H9 (cell line): ENCODE measurements at places on chromosomes 7 and 10.
A peak's percentile ranks its signal among the peaks of the same experiment; 100 is the strongest.

DNA sequence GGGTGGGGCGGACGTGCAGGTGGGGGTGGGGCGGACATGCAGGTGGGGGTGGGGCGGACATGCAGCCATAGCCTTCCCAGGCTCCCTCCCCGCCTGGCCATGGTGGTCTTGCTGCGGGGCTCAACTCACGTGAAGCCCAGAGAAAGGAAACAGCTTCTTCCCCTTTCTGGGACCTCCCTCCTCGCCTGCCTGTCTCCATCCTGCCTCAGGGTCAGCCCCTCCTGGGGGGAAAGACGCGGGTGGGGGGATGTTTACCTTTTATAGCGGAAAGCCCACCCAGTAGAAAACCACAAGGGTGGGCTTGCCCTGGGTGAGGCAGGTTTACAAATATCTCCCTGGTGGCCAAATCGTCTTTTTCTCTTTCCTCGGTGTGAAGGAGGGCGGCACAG is 520.0 kb downstream of the GLRX3 start:
- DNase-seq = no peak

- DNase-seq = no peak
Measured at GRCh38 chr7:81534996-81535395, 234.9 kb downstream of the HGF start.

DNA sequence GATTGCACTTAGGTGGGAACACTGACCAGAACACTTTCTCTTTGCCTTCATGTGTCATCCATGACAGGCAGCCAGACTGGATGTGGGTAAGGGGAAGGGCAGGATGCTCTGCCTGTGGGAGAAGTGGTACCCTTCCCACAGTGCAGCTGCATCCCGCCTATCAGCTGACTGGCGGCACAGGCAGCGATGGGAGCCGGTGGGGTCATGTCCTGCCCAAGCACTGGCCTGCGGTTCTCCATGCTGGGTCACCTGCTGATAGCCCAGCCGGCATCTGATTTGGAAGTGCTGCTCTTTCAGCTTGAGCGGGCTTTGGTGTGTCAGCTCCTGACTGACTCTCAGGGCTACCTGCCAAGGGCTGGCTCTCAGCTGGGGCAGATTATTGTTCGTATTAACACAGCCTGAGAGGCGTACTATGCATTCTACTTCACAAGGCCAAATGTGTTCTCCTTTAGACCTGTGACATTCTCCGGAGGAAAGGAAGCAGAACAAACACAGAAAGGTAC is 105.2 kb upstream of the PDLIM1 start:
- DNase-seq = no peak

- no peak for DNase-seq
Measured at GRCh38 chr10:10317151-10317550, 700.5 kb upstream of the CELF2 start.

DNA sequence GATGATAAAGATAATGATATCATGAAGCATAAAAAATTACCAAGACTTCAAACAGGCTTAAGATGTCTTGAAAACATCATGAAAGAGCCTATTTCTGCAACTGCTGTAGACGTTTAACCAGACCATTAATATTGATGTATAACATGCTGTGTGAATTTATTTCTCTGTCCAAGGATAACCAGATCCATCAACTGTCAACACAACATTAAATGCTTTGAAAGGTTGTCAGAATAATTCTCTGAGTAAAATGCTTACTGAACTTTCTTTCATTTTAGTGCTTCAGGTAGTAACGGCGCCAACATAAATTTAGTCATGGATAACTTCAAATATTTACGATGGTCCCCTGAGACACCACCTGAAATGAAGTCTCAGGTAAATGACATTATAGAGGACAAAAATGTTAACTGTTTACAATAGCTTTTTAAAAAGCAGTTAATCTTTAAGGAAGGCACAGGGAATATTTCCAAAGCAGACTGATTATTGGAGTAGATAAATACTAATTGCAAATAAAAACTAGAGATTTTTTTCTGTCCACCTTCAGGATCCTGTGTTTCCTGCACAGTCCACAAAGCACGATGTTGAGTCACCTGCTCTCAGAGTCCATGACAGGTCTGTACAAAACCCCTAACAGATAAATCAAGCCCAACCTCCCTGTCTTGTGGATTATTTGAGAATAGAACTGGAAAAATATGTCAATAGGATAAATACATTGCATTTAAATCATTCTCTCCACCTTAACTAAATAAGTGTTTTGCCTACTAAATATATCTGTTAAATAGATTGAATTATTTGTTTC is 1213.2 kb downstream of the XPNPEP1 start:
- no peak for DNase-seq

- no peak for DNase-seq
Measured at GRCh38 chr7:11540271-11540761, 291.7 kb downstream of the THSD7A start.

DNA sequence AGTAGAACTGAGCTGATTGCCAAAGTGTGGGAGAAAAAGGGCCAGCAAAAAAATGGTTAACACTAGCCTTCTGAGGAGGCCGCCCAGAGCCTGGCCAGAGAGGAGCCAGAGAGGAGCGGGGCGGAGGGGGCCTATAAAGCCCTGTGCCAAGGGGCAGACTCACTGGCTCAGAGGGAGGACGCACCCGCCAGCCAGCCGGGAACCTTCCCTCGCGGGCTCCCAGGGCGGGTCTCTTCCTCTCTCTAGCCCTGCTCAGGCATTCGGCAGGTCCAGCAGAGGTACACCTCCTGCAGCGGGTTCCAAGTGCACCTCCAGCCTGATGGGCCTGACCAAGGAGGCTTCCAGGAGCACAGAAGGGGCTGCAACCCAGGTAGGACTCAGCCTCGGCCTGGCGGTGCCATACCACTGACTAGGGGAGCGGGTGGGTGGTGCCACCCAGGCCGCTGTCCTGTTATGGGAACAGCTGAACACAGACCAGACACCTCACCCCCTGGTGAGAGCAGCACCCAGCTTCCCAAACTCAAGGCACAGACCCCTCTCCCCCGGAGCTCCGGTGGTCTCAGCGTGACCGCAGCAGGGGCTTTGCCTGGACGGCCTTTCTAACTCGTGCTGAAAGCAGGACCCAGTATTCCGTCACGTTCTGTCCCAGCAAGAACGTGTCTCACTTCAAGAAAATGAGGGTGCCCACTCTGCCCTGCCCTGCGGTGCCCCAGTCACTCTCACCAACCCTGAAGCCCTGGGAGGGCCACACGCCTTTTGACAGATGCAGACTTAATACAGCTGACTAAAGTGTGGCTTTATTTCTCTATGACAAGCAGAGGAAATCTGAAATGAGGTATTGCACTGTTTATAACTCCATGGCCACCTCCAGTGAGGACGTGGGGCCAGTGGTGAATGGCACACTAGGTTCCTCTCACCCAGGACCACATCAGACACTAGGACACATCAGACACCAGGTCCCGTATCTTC is at the start of gene GPER1:
Gene GPER1 (plus strand): TSS at position 162 of the 969 bp plus-strand sequence. CDS start 3,616 bp downstream, outside the sequence.
- peak; percentile 60 for DNase-seq

DNA sequence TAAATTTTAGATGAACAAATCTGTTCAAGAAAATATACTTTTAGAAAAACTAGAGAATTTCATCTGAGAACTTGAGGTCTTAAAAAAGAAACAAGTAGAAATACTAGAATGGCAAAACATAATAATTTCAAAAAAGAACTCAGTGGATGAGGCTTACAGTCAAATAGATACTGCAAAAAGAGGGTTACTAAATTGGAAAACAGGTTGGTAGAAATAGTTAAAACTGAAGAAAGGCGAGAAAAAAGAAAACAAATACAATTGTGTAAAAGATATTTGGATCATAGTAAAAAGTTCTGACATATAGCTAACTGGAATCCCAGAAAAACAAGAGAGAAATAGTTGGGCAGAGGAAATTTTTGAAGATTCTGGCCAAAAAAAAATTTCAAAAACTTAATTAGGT is 117.6 kb downstream of the HGF start:
- DNase-seq = no peak

DNA sequence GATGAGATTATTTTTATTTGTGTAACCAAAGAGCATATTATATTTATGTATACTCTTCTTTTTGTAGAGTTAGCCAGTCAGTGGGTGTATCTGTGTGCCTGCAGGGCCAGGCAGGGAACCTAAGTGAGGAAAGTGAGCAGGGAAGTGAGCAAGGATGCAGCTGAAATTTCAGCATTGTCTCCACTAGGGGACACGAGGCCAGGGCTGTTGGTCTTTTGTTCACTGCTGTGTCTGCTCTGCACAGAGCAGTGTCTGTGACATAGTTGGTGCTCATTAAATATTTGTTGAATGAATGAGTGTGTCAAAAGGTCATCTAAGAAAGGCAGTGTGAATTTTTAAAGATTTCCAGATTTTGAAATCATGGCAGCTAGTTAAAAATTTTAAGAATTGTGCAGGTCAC is 51.8 kb downstream of the SUGCT start:
- DNase-seq = peak; percentile 31

- DNase-seq = no peak
Measured at GRCh38 chr10:49552277-49552676, 13.4 kb upstream of the ERCC6 start.

DNA sequence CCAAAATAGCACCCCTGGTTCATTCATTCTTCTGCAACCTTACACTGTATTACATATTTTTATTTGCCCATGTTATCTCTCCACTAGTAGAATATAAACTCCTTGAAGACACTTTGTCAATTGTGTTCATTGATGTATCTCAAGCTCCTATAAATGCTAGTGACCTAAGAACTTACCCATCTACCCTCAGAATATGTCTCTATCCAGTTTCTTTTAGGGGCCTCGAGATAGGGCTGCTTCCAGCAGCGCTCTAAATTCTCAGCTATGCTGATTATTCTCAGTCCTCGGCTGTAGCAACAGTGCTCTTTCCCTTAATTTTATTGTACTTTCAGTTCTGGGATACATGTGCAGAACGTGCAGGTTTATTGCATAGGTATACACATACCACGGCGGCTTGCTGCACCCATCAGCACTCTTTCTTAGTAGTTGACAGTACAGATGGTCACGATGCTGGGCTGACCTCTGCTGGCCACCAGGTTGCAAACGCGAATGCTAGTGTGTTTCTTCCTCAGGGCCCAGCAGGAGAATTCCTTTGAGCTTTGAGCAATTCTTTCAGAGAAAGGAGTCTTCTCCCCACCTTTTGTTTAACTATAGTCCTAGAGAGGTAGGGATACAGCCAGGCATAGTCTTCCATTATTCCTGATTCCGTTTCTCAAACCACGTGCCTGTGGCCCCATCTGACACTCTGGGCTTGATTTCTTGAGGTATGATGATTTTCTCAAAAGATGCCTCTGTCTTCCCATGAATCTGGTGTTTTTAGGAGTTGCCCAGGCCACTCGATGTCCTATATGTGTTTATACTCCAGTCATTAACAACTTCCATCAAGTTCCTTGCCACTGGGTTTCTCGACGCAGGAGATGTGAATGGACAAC is 49.1 kb upstream of the CDC14C start:
- DNase-seq = peak; percentile 73

- DNase-seq = no peak
Measured at GRCh38 chr7:56105508-56105907, 768 bp downstream of the CHCHD2 start.

GRCh38 chr10:17578603-17579002 is 38.6 kb downstream of the HACD1 start:
- no peak for DNase-seq

DNA sequence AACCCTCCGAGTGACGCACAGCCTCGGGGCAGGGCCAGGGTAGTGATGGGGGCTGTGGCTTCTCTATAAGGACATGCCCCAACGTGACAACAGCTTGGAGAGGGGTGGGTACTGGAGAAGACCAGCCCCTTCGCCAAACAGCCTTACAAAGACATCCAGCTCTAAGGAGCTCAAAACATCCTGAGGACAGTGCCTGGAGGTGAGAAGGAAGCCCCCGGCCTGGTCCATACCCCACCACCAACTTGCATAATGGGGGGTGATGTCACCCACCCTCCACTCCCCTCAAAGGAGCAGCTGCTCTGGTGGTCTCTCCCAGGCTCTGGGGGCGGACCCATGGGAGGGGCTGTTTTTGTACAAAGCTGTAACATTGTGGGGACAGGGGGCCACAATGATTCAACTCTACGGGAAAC is 15.1 kb downstream of the PRSS2 start:
- peak; percentile 45 for DNase-seq

GRCh38 chr7:115533785-115534184 is 496.8 kb downstream of the TFEC start:
- DNase-seq = no peak

- DNase-seq = no peak
Measured at GRCh38 chr7:125465527-125465926, 535.9 kb upstream of the POT1 start.

DNA sequence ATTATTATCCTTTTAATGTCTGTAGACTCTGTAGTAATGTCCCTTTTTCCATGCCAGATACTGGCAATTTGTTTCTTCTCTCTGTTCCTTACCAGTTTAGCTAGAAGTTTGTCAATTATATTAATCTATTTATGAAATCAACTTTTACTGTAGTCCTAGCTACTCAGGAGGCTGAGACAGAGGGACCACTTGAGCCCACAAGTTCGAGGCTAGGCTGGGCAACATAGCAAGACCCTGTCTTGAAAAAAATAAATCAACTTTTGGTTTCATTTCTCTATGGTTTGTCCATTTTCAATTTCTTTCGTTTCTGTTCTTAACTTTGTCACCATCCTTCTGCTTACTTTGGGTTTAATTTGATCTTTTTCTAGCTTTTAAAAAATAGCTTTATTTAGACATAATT is 42.5 kb upstream of the PLA2G12B start:
- no peak for DNase-seq

DNA sequence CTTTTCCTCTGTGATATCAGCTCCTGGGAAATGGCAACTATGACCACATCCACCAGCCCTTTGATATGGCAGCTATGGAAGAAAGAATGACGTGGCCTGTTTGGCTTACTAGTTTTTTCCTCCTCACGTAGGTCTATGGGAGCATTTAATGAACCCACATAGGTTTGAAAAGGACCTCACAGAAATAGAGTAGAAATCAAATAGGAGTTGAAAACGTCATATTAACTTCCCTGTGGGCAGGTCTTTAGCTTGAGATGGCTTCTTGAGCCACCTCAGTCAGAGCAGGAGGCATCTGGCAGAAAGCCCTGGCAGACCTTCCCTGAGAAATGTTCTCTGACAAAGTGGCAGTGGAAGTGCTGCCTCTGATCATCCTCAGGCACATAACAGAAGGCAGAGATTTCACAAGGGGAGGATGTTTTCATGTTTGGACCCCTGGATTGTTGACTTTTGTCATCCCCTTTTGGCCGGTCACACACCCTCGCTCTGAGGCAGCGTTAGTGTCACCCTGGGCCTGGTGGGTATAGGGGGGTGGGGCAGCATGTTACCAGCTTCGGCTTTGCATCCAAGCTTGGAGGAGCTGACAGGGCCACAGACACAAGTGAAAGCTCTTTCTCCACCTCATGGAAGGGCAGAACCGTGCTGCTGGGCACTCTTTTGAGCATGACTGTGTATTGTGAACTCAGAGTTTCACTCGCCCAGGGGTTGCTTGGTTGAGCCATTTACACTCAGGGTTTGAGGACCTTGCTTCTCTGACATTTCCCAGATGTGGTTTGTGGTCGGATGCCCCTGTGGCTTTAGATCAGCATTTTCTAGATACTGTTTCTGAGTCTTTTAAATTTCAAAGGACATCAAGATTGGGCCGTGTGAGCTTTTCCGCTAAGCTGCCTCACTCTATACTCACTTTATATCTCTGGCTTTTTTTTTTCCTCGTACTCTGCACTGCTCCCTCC is 184.2 kb downstream of the STK31 start:
- DNase-seq = no peak
